ENCODE measurements at places on chromosomes 5 and 9.
A peak's percentile ranks its signal among the peaks of the same experiment; 100 is the strongest.

- DNase-seq, result peak; percentile 21
Measured at GRCh38 chr5:137753691-137754187, 424 bp downstream of the HNRNPA0 start.

DNA sequence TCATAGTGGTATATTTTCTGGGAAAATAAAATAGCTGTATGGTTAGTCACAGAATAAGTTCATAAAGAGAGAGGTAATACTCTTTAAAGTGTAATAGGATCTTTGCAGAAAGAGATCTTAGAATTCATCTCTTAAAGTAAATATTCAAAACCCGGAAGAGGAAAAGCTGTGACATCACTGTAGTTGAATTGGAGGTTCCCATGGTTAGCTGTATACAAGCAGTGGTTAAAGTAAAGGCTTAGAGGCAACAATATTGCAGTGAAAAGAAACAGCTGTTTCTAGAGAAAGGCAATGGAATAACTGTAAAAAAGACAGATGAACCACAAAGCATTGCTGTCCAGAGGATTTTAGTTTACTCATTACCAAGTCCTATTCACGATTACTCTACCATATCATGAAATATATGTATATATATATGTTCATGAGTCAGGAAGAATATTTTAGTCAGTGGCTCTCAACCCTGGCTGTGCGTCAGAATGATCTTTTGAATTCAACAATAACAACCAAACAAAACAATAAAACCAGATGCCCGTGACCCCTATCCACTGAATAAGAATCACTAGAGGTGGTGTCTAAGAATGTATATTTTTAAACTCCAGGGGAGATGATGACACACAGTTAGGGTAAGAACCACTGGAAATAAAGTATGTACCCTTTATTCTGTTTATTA, 4.7 kb downstream of the ERCC6L2 start:
- no peak for DNase-seq

- no peak for DNase-seq
Measured at GRCh38 chr5:40405996-40406740, 273.5 kb upstream of the PTGER4 start.

- DNase-seq, result no peak
Measured at GRCh38 chr5:174698156-174698555, 26.2 kb upstream of the MSX2 start.

GRCh38 chr5:132267166-132267739, 9.8 kb downstream of the PDLIM4 start:
- DNase-seq, result no peak

DNA sequence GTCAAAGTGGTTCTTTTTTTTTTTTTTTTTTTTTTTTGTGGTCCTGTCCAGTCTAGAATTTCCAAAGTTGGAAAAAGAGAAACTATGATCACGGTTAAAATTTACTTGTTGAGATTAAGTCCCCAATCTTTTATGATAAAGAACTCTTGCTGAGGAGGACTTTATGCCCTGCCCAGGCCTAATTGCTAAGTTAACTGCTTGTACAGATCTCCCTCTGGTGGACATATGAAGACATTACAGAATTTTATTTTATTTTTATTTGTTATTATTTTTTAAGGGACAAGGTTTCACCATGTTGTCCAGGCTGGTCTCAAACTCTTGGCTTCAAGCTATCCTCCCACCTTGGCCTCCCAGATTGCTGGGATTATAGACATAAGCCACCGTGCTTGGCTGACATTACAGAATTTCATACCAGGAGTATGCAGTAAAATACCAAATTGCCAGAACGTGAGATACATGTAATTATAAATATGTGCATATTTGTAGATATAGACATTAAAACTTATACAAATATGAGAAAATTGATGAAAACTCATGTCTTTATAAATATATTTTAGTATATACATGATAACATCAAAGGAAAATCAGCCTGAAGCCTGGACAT, 91.2 kb downstream of the RFK start:
- no peak for DNase-seq

GRCh38 chr9:12224449-12224848, 468.7 kb upstream of the TYRP1 start:
- no peak for DNase-seq

DNA sequence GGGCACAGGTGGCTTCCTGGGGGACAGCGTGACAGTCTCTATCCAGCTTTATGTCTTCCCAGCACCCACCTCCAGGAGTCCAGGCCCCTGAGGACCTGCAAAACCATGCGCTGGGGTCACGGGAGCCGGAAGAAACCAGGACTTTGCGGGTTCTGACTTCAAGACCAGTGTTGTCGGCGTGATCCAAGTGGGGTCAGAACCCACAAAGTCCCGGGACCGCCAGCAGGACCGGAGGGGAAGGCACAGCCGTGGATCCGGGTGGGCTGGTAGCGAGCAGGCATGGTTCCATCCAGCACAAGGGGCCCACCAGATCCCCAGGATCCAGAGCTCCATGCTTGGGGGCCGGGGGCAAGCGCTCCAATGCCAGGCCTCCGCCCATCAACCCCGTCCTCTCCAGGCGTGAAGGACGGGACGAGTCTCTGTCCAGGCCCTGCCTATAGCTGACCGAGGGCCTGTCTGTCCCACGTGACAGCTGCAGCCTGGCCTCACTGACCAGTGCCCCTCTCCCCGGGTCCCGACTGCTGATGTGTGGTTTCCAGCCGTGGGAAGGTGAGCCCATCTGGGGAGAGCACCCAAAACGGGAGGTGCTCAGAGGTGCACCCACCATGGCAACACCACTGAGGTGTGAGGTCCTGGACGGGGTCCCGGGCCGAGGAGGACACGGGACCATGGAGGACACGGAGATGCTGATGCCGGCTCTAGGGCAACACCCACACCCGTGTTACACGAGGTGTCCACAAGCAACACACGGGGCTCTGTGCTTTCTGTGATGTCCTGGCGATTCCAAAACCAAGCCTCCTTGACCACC, 48.9 kb downstream of the SLC12A7 start:
- no peak for DNase-seq

- no peak for DNase-seq
Measured at GRCh38 chr5:35218981-35219380, 11.3 kb downstream of the PRLR start.

GRCh38 chr9:128142061-128142460, 7.2 kb upstream of the LCN2 start:
- no peak for DNase-seq

DNA sequence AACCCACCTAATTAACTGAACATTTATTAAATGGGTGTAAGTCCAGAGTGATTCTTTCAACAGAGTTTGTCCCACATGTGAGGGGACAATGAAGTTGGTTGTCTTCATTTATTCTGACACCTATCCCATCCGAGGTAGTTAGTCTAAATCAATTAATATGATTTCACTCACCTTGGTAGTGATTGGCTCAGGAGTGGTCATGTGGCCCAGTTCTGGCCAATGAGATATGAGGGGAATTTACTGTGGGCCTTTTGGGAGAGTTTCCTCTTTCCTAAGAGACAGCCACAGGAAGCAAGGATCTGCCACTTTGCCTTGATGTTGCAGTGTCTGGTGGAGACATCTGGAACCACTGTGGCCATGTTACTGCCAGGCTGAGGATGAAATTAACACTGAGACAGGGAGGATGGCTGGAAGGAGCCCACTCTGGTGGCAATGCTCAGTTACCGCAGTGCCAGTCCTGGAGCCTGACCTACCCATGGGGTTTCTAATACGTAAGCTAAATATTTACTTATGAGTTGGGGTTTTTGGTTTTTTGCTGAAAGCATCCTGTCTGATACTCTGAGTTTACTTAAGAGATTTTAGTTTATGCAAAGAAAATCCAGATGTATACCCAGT, 118.6 kb downstream of the FGF18 start:
- DNase-seq, result no peak

GRCh38 chr9:113719919-113720318, 156.2 kb upstream of the ZNF618 start:
- no peak for DNase-seq

DNA sequence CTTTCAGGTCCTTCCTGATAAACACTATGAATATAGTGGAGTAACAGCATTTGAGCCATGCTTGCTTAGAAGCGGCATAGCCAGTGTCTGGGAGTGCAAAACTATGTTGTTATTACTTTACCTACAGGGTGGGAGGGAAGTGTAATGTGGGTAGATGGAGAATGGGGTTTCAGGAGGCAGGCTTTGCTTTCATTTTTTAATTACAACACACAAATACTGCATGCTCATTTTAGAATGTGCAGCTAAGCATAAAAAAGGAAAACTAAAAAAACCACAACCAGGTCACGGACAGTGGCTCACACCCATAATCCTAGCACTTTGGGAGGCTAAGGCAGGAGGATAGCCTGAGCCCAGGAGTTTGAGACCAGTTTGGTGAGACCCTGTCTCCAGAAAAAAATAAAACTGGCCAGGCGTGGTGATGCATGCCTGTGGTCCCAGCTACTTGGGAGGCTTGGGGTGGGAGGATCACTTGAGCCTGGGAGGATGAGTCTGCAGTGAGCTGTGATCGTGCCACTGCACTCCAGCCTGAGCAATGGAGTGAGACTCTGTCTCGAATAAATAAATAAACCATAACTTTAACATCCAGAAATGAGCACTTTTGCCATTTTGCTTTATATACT, 20.2 kb downstream of the HAVCR1 start:
- DNase-seq, result no peak

GRCh38 chr5:50752800-50753199, 86.4 kb downstream of the PARP8 start:
- DNase-seq, result no peak

GRCh38 chr5:145237843-145238242, 597.3 kb downstream of the PRELID2 start:
- DNase-seq, result peak; percentile 8

GRCh38 chr5:73311291-73312110, 137.1 kb downstream of the FOXD1 start:
- DNase-seq, result no peak

DNA sequence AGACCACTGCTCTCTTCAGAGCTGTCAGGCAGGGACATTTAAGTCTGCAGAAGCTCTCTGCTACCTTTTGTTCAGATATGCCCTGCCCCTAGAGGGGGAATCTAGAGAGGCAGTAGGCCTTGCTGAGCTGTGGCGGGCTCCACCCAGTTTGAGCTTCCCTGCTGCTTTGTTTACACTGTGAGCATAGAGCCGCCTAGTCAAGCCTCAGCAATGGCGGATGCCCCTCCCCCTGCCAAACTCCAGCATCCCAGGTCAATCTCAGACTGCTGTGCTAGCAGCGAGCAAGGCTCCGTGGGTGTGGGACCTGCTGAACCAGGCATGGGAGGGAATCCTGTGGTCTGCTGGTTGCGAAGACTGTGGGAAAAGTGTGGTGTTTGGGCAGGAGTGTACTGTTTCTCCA, 59.9 kb downstream of the CAVIN4 start:
- no peak for DNase-seq

- no peak for DNase-seq
Measured at GRCh38 chr5:90301248-90301647, 108.3 kb downstream of the CETN3 start.

DNA sequence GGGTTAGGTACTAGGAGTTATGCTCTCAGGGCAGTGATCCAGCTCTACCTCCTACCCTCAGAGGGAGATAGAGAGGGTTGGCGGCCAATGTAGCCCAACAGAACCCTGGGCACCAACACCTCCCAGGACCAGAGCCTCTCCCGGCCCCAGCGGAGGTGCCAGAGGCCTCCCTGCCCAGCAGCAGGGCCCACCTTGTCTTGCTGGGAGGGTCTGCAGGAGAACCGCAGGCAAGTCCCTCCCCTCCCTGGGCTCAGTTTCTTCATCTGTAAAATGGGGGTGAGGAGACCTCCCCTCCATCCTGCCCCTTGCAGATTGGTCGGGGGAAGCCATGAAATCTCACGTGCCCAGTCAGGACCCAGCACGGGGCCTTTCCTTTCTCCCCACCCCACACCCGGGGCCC, 34.4 kb downstream of the HK3 start:
- no peak for DNase-seq

DNA sequence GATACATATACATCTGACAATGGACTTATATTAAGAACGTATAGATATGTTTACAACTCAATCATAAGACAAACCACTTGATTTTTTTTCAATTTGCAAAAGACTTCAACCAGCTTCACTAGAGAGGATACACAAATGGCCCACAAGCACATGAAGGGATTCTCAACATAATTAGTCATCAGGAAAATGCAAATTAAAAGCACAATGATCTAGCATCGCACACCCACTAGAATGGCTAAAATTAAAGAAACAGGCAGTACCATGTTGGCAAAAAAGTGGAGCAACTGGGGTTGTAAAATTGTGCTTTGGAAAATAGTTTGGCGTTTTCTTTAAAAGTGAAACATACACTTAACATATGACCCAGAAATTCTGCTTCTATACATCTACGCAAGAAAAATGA, 80.0 kb upstream of the TRIO start:
- no peak for DNase-seq

- no peak for DNase-seq
Measured at GRCh38 chr9:11338130-11338529, 725.3 kb upstream of the PTPRD start.

DNA sequence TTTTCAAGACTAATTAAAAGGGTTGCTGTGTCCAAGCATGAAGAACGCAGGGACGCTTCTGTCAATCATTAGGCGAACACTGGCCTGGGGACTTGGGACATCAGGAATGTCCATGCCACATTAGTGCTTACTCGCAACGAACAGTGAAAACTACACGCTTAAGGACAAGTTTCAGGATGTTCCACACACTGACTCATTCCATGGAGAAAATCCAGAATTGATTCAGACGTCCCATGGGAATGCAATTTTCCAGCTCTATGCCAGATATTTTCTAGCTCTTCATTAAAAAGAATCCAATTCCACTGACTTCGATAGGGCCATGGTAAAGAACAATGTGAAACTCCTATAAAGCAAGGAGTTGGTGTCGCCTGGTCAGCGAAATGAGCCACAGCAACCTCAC, 98.2 kb downstream of the CAMSAP1 start:
- DNase-seq, result no peak

DNA sequence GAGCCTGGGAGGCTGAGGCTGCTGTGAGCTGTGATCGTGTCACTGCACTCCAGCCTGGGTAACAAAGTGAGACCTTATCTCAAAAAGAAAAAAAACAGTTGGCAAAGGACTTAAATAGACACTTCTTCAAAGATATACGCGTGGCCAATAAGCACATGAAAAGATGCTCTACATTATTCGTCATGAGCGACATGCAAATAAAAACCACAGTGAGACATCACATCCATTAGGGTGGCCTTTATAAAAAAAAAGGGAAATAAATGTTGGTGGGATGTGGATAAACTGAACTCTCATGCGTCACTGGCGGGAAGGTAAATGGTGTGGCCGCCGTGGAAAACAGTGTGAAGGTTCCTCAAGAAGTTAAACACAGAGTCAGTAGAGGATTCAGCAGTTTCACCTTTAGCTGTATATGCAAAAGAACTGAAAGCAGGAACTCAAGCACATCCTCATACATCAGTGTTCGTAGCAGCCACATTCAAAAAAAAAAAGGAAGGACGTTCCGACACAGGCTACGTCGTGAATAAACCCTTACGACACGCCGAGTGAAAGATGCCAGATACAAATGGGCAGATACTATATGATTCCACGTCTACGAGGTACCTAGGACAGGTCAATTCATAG, 24.5 kb upstream of the NRARP start:
- DNase-seq, result no peak

GRCh38 chr5:15037247-15037908, 165.8 kb upstream of the ANKH start:
- DNase-seq, result no peak

- no peak for DNase-seq
Measured at GRCh38 chr5:143860211-143860610, 48.2 kb downstream of the HMHB1 start.

GRCh38 chr9:113187929-113188595, 33.0 kb downstream of the FKBP15 start:
- DNase-seq, result peak; percentile 26

Data from putamen (tissue), 1 donor.